ENCODE measurements at places on chromosomes 4 and X. TPM values are rescaled to one million over a fixed set of nuclear protein-coding genes. Genes with fewer than 3 reads are reported as not detected.

DNA sequence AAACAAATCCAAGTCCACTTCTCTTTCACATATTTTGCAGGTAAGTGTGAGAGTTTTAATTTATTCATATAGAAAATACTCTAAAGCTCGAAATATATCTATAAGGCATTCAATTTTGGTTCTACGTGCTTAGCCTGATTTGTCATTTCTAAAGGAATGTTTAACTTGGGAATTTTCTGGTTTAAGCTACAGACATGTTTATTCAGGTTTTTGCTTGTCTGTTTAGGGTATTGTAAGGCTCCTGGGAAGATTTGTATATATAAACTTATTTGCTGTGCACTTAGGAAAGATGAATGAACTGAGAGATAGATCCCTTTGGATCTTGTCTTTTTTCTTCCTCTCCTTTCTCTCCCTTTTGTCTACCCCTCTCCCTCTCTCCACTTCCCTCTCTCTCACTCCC is 185.9 kb upstream of the NEIL3 start:
- no peak for DNase-seq

The ADGRG4 gene
- total RNA-seq: not detected

The SMIM10 gene
- 11.1 TPM for total RNA-seq

The GPAT3 gene
- total RNA-seq: 30.2 TPM
